Stimulated activated CD8-positive, alpha-beta memory T cell treated with anti-CD3 and anti-CD28 coated beads, Interleukin-4, amount 100 ng/mL, for 24 hours (primary cell): ENCODE measurements at places on chromosomes 16 and 17.

- no peak for DNase-seq
These were observed 1.6 kb downstream of the TELO2 start for GRCh38 chr16:1494711-1495110.

- no peak for DNase-seq
These were observed 30.1 kb upstream of the MED9 start for GRCh38 chr17:17446666-17447155.

- DNase-seq, result no peak
These were observed 8.4 kb downstream of the P3H4 start for GRCh38 chr17:41803049-41804020.

DNA sequence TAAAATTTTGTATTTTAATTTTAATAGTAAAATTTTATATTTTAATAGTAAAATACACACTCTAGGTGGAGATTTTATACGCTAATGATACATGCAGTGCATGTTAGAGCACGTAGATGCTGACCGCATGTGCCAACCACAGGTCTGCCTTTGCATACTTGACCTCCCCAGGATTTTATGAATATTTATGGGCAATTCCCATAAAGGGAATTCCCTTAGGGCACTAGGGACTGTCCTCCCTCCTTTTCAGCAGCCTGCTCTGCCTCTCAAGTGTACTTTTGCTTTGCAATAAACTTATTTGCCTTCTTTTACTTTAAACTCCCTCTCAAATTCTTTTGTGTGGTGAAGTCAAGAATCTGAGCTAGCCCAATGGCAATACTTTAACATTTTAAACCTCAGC, 217.7 kb upstream of the CDH8 start:
- no peak for DNase-seq

DNA sequence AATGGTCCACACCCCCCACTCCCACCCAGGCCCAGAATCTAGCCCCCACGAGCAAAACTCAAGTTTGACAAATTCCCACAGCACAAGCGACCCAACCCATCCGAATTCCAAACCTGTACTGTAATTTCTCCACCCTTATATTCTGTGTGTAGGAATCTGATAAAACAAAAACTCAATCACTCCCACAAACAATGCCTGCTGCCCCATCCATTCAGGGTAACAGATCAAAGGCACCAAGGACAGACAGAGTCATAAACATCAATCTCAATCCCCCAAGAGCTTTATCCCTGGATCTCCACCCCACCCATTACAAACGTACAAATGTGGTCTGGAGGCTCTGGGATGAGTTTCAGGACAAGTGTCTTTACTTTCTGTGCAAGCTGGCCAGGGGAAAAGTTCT, 157.8 kb downstream of the AXIN2 start:
- DNase-seq, result no peak

GRCh38 chr17:2309338-2310154, 5.8 kb downstream of the SRR start:
- DNase-seq, result no peak

DNA sequence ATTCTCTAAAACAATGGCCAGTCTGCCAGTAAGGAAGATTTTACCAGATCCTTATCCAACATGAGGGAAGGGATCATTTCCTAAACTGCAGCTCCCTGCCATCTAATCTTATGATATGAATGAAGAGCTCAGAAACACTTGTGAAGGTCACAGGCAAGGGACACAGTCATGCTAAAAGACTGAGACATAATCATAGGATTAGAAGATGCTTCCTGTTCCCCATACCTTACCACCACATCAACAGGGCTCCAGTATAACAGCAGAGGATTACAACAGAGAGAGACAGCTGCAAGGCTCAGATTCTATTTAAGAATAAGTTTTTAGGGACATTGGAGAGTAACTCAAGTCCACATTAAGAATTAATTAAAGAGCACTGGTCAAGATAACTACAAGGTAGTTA, 93.3 kb downstream of the BRIP1 start:
- DNase-seq, result no peak

GRCh38 chr16:17211797-17212196, 259.0 kb downstream of the XYLT1 start:
- no peak for DNase-seq

DNA sequence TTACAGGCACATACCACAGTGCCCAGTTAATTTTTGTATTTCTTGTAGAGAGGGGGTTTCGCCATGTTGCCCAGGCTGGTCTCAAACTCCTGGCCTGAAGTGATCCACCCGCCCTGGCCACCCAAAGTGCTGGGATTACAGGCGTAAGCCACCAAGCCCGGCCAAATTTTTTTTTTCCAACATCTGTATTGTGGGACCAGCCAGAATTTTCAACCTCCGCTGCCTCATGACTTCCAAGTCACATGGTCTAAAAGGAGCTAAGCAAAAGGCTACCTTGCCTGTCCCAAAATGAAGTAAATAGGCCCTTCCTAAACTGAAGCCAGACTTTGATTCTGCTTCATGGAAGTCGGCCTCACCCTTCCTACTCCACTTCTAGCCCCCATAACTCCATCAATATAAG, 4.2 kb upstream of the SPAG7 start:
- DNase-seq, result no peak

DNA sequence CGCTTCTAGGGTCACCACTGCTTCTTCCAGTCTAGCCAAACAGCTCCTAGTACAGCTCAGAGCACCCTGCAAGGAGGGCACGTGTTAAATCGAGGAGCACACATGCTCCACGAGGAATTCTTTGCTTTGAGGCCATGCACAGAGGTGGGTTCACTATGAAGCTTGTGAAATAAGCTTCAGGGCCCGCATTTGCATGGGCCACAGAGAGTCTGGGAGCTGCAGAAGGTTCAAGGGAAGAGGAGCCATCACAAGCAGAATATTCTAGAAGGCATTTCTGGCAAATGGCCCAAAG, 55.3 kb downstream of the MYH13 start:
- DNase-seq, result no peak

DNA sequence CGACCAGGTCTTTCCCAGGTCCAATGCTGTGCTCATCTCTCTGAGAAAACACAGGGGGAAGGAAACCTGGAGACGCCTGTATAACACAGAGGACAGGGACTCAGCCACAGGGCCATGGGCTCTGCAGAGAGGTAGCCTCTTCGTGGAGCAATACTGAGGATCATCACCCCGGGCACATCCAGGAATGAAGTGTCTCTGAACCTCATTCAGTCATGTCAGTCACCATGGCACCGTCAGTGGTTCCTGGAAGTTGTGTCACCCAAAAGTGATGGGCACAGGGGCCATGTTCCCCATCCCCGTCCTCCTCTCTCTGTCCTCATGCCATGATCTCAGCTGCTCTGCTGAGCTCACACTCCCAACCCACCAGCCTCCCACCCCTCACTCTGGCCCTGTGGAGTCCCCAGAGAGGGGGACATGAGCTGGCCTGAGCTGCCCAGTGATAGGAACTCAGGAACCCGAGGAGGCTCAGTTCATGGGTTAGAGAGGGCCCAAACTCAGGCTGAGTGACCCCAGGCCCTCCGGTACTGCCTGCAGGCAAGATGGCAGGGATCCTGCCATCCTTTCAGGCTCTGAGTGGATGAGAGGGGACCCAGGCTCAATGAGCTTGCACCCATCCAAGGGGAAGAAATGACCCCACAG, 53.4 kb downstream of the PITPNM3 start:
- DNase-seq, result no peak

GRCh38 chr16:11783319-11784037, 13.6 kb downstream of the ZC3H7A start:
- no peak for DNase-seq

DNA sequence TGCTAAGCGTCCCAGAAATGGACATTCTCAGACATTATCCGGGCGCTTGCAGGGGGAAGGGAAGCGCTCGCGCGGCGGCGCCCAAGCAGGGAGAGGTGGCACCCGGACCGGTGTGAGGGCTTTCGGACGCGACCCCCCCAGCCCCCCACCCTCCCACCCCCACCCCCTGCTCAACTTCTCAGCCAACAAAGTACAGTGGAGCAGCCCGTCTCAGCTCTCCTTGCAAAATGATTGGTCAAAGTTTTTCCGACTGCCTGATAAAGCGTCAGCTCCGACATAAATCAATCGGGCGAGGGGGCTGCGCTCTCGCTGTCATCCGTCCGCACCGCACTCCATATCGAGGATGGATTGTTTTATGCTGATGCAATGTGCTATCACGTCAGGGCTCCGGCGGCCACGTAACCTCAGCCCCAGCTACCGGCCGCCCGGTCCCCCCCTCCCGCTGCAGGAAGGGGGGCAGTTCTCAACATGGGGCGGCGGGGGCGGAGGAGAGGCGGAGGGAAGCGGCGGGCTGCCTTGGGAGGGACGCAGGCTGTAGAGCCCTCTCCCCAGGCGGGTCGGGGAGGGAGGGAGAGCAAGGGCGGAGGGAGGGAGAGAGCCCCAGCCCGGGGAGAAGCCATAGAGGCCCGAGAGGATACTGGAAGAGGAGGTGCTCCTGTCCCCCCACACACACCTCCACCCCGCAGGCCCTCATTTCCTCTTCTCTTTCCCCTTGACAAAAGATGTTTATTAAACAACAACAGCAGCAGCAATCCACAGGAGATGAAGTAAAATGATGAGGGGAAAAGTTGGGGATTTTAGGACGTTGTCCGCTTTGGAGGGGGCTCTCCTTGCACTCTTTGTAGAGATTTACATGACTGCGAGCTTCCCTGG, at the start of gene HOXB9:
TSS of gene HOXB9 (minus strand) at position 114 of the 873 bp plus-strand sequence. CDS start at position 25, 89 bp downstream.
- DNase-seq, result peak; percentile 41

GRCh38 chr17:75012346-75013091, at the start of gene MRPL58:
TSS of gene MRPL58 (plus strand) at chr17:75012670. CDS start at chr17:75012687, 17 bp downstream.
- DNase-seq, result peak; percentile 77
